ENCODE measurements at places on chromosomes 7 and 10.

DNA sequence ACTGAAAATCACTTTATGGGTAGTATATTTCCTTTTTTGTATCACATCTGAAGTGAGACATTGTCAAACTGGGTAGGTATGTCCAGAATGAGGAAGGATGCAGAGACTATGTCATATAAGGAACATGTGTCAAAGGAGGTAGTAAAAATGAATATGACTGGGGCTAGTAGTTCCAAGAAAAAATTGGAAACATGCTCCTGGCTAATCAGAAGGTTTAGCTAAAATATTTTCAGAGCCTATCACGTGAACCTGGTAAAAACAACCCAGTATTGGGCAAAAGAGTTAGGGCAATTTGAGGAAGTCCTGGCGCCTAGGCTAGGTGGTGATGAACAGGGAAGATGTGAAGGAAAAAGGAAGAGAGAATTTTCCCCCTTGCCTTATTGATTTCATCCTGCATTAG is 26.4 kb downstream of the ENTPD1 start:
- DNase-seq = no peak

DNA sequence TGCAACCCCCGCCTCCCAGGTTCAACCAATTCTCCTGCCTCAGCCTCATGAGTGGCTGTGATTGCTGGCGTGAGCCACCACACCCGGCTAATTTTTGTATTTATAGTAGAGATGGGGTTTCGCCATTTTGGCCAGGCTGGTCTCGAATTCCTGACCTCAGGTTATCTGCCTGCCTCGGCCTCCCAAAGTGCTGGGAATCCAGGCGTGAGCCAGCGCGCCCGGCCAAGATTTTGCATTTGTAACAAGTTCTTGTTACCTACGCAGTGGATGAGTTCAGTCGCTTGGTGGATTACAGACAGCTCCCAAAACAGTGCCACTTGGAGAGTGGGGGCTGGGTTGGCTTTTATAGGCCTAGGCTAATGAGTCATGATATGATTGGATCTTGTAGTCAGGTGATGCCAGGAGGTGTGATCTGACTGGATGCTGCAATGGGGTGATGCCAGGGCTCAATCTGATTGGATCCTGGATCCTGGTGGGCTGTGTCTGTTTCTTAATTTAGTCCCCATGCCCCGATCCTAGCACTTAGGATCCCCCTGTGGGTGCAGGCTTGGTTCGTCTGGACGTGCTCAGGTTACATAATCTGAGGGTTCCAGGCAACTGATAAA is 20.3 kb downstream of the SBDS start:
- peak; percentile 63 for DNase-seq

- DNase-seq = peak; percentile 97
Measured at GRCh38 chr7:100801833-100802568, 25.3 kb downstream of the EPHB4 start.

DNA sequence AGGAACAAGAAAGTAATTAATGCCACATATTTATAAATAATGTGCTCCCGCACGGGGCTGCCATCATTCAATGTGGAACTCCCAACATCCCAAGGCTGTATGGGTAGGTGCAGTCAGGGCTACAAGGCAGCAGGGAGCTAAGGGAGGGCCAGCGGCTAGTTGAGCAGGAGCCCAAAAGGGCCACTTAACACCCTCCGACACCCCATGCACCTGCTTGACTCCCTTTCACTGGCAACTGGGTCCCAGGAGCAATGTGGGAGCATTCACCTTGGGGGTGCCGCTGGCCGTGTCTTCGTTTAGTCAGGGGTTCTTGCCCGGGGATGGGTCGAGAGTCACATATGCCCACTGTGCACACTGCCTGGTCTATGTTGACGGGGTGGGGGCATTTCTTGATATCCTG is 27.9 kb downstream of the SCART1 start:
- DNase-seq = no peak

- DNase-seq = no peak
Measured at GRCh38 chr7:82039621-82040020, 269.8 kb upstream of the HGF start.

DNA sequence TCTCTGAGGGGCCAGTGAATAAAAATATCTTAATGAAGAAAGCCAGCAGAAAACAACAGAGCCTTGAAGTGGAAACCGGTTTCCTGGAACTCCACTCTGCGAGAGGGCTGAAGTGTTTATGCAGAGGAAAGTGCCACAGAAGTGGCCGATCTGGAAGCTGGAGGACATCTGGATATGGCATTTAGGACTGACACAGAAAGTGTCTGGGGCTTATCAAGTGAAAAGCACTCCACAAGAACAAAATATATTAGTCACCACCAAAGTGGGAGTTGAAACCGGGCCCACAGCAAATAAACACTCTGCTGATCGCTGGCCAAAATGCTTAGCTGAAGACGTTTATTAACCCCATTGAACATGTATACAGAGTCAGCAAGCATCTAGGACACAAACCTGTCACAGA is 7.8 kb downstream of the NOD1 start:
- no peak for DNase-seq

DNA sequence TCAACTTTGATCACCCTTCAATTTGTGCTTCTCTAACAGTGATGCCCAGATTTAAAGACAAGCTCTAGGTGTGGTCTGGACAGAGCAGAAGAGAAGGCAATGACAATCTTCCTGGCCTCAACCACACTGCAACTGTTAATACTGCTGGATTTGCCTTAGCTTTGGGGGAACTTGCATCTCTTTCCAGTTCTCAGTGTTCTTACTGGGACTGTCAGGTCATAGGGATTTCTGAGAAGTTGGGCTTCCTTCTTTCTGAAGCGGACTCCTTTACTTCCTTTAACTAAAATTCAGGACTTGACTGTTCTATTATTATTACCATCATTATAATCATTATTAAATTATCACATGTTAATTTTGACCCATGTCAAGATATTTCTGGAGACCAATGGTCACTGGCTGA is 80.8 kb downstream of the OSBPL3 start:
- no peak for DNase-seq

- peak; percentile 17 for DNase-seq
Measured at GRCh38 chr10:1074052-1074747, 18.0 kb downstream of the WDR37 start.

DNA sequence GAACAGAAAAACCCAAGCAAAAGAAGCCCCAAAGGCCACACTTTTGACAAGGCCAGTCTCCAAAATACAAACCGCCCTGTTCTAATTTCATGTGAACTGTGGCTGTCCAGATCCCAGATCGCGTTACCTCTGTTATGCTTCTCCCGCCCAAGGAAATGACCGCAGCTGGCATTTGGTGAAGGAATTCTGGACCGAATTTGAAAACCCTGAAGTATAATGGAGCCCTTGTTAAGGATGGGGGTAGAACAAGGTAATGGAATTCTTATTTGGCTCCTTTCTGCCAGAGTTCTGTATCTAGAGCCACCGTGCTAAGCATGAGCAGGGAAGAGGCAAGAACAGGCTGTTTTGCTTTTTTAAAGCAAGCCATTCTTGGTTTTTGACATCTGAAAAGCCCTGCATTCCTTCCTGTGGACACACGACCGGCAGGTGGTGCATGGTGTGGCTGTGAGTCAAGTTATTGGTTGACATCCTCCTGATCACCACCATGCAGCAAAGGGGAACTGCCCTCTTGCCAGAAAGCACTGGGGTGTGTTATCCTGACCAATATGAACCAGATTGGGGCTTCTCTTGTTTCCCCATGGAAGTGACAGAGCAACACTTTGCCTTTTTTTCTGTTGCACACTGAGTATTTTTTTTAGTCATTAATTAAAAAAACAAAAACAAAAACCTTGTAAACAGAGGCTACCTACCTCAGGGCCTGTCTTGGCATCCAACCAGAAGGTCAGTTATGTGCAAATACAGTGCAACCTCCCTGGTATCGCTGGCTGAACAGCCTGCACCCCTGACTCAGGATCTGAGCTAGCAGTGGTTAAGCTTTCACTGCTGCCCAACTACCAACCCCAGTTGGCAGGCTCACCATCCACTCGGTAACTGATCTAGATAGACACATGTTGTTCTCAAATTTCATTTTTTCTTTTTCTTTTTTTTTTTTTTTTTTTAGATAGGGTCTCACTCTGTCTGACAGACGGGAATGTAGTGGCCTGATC is 14.2 kb downstream of the UCMA start:
- DNase-seq = peak; percentile 53

- peak; percentile 80 for DNase-seq
Measured at GRCh38 chr7:82723411-82723810, 279.8 kb upstream of the CACNA2D1 start.

- no peak for DNase-seq
Measured at GRCh38 chr10:65566906-65567305, 1358.9 kb upstream of the LRRTM3 start.

DNA sequence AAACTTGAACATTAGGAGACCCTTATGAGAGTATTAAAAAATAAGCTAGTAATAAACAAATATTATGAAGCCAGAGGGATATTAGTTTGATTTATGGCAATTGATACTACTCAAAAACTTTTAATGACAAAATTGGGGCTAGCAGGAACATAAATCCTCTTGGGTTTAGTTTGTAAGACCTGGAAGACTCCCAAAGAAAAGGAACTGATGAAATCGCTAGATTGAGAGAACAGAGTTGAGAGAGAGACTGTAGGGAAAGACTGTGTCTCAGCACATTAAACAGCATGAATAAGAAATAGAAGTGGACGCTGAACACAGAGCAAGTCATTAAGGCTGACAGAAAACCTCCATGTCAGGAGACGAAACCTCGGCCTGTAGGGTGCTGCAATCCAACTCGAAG is 56.4 kb downstream of the ICA1 start:
- no peak for DNase-seq

DNA sequence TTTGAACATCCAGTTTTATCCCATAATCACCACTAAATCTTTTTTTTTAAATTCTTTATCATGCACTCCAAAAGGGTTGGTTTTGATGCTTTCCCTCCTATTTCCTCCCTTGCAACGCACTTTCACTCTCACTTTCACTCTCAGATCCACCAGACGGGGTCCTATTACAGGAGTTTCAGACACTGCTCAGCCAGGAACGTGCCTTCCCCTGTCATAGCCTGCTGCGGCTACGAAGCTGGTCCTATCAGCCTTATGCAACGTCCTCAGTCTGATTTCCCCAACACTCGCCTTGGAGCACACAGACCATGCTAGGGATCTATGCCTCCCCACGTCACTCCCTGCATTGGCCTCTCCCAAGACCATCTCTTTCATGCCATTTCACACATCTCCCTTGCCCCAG is 23.4 kb downstream of the ZPBP start:
- peak; percentile 28 for DNase-seq

DNA sequence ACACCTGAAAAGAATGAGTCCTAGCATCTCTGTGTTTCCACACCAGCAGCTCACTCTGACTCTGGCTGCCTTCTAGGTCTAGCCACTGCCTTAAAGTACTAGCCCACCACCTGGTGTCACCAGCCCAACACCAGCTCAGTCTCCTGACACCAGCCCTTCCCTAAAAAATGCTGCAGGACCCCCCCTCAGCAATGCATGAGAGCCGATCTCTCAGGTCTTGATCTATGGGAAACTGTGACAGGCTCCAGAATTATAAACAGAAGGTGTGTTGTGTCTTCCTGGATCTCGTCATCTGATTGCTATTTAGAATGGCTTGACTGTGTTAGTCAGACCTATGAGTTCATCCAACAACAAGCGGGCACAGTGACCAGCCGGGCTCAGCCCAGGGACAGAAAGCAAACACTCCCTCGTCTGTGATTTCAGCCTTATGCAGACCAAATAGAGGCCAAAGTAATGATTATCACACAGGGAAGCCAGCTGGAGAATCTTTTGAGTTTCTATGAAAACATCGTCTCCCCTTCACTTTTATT is 66.6 kb downstream of the CUBN start:
- DNase-seq = no peak

GRCh38 chr10:28945959-28946358 is 268.6 kb downstream of the BAMBI start:
- no peak for DNase-seq

DNA sequence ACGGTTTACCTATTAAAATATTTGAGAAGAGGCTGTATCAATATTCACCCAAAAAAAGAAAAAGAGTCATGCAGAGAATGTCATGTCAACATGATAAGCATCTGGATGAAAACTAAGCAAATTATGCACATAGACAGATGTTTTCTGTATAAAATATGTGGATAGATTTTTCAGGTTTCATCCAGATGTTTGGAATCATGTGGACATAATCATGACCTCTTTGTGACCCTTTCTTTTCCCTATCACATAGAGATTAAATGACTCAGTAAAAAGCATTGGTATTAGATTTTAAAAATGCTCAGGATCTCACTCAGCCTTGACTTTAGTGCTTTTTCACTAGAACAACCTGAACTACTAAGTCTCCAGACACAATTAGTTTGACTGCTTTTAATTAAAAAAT is 90.0 kb downstream of the FOXP2 start:
- DNase-seq = no peak

DNA sequence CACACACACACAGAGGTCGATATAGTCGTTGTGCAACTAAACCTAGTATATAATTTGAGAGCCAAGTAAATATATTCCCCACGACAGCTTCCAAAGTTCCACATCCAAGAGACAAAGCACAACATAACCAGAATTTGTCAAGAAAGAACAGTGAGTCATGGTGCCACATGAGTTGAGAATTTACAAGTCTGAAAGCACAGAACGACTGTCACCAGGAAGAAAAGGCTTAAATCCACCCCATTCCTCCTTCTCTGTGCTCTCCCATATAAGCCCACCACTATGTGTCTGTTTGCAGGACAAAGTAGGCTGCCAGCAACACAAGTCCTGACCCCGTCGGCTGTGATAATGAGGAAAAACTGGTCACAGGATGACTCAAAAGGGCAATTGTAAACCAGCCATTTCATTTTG is 32.8 kb downstream of the GSAP start:
- no peak for DNase-seq

GRCh38 chr7:1794888-1795542 is 124.9 kb downstream of the ELFN1 start:
- peak; percentile 69 for DNase-seq

DNA sequence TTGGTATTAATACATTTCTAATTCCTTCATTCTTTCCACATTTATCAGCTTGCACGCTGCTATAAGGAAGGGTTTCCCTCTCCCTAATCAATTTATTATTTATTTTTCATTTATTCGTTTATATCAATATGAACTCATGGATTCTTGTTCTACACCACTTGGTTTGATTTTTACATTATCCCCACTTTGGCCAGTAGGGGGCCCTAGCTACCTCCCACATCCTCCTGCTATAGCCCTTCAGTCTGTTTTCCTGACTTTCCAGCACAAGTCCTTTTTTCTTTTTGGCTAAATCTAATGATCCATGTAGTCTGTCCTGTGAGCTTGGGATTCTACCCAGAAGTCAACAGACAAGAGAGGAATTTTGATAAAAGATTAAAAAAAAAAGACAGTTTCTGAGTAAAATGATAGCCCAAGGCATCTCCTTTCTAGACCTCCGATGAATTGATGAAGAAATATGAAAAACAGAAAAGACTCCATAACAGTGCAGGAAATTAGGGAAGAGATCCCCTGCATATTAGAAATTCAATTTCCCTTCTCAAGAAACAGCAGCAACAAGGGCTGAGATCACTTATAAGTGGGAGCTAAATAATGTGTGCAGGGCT is 47.7 kb downstream of the LYZL2 start:
- DNase-seq = peak; percentile 50

GRCh38 chr7:37642028-37642540 is 41.5 kb upstream of the GPR141 start:
- no peak for DNase-seq
